ENCODE measurements at places on chromosomes 4 and X.

- DNase-seq = no peak
These were observed 64.7 kb downstream of the INTS6L start for GRCh38 chrX:135585153-135585552.

DNA sequence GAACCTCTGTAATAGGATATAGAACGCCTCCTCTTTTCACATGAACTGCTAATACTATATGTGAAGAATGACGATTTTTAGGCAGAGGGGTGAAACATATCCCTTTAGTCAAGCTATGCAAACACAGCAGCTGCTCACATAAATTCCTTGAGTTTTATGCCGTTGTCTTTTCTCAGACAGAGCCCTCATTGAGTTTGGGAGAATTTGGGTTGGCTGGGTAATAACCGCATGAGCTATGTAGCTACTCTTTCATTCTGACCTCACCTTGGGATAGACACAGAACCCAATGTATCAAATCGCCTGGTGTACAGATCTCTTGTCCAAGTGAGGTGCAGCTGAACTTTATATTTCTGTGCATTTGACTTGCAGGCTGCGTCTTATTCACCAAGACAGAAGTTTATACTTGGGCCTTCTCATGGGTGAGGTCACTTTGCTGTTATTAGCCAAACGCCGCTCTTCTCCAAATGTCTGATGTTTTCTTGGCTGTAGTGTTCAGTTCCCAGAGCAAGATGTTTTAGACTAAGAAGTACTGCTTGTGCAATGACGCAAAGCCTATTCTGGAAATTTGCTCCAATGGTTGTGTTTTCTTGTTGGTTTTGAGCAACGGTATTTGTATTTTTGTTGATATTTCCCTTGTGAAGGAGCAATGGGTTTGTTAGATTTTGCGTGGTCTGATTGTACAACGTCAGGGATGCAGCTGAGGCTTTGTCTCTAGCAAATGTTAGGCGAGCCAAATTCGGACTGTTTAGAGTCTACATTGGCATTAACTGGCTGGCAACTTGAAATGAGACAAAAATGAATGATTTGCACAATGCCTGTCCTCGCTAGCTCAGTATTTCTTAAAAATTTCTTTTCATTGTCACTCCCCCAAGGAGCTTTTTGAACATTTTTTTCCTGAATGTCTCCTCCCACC, 11.2 kb upstream of the SPARCL1 start:
- no peak for DNase-seq

DNA sequence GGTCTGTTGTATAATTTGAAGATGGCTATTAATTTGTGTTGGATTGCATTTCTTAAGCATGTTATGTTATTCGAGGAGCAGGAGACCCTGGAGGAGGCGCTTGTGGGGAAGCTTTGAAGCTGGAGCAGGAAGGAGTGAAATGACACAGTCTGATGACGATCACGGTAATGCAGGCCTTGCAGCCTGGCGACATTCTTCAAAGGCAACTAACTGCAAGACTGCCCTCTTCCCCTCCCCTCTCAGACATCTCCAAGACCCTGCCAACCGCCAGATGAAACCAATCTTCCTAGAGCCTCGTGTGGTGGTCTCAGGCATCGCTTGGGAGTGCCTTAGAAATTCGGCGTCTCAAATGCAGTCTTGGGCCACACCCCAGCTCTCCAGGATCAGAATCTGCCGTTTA, 16.1 kb downstream of the CLCN4 start:
- DNase-seq = no peak

DNA sequence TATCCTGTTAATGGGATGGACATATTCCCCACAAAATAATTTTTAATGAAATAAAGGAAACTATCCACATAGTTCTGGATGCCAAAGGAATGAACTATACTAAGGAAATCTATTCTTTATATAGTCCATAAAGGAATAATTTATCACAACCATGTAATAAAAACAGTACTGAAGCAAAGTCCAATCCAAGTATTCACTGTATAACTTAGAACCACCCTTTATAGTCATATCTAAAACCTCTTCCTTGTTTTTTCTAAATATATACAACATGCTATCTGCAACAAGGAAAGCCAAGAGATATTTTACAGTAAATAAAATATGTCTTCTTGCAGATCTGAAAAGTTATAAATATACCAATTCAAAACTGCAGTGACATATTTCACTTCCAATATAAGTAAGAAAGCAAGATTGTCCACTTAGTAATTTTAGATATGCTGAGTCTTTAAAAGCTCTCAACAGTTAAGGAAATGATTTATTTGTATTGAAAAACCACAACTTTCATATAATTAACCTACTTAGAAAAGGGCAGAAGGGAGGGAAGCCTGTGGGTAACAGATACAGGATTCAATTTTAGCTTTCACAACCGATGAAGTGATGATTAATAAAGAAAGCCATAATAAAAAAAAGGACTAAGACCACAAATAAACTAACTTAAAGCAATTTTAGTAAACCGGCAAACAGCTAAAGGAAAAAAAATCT, 8.0 kb downstream of the NR3C2 start:
- DNase-seq = no peak

- DNase-seq = peak; percentile 58
These were observed 1651.9 kb downstream of the C4orf33 start for GRCh38 chr4:130747842-130748241.

- no peak for DNase-seq
These were observed 72.6 kb upstream of the PPARGC1A start for GRCh38 chr4:23962462-23962861.

GRCh38 chr4:16503421-16504100, 277.3 kb upstream of the TAPT1 start:
- DNase-seq = no peak

GRCh38 chr4:118270492-118270891, 82.3 kb downstream of the PRSS12 start:
- peak; percentile 69 for DNase-seq

DNA sequence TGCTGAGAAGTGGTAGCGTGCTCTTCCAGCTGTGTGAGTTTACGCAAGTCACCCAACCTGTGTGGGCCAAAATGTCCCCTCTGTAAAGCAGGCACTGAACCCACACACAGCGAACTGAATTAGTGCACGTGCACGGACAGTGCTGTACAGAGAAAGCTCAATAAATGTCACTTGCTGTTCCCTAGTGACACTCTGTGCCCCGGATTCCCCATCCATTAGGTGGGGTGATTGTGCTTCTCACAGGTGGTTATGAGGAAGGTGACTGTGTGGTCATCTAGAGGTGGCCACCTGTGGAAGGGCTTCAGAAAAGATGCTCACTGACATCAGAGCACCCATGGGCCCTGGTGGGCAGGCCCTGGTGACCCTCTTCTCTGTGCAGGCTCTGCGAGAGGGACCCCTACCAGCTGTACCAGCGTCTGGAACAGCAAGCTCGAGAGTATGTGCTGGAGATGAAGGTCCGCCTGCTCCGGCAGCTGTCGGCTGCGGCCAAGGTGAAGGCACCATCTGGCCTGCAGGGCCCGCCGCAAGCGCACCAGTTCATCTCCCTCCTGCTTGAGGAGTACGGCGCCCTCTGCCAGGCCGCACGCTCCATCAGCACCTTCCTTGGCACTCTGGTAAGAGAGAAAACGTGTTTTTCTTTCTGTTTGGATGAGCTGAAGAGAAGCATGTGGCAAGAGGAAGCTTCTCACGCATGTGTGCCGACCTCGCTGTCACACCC, 94.3 kb downstream of the FAM193A start:
- no peak for DNase-seq

DNA sequence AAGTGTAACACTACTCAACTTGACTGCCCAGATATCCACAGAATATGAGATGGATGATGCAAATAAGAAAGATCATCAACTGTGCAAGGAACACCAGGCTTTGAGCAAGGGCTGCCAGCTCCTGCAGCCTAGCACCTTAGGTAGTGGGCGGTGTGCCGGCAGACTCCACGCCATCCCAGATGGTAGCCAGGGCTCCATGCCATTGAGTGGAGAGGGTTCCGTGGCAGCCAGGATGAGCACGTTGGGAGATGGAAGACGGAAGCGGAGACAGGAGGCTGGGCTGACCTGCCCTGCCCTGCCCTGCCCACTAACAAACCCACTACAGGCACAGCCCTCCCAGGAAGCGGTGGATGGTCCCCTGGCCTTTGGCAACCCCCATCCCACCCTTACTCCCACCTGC, 51.9 kb downstream of the TMPRSS11F start:
- DNase-seq = no peak

DNA sequence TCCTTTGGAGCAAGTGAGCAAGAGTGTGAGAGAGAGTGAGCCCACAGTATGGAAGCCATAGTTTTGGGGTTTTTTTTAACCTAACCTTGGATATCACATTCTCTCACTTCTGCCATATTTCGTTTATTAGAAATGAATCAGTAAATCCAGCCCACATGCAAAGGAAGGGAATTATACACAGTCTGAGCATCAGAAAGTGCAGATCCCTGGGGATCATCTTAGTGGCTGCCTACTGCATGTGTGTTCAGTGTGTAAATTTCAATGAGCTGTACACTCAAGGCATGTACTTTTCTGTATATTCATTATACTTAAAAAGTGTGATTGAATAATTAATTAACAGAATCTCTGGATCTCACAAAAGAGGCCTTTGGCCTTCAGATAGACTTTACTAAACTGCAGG, 133.8 kb upstream of the PRPS2 start:
- DNase-seq = no peak

- peak; percentile 6 for DNase-seq
These were observed 226.1 kb downstream of the SHOX start for GRCh38 chrX:856566-857290.

DNA sequence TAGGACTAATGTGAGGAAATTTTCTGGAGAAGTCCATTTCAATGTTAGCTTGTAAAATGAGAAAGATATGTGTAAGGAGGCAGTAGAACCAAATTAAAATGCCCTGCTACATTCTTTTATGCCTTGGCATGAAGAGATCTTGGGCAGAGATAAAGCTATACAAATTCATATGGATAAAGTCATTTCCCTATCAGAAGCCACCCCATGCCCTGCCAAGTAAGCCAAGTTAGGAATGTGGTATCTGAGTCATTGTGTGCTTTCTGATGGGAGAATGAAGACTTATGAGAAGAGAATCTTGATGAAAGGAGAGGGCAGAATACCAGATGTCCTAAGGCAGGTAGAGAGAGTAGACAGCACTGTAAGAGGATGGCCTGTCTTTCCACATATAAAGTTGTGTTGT, 83.7 kb downstream of the TEX13A start:
- DNase-seq = no peak

DNA sequence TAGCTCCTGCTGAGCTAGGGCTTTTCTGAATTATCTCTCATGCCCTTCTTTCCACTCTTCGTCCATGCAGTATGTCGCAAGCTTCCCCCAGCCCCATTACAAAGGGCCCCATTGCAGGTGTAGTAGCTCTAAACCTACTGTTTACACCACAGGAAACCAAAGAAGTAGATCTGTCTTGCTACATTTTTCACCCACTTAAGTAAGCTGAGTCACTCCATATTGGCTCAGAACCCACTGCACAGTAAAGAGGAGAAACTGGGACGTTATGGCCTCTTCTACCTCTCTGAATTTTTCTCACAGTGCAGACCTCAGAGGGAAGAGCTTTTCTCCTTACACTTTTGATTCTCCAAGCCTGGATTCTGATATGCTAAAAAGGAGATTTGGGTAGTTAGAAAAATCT, 200.2 kb downstream of the SMARCA1 start:
- no peak for DNase-seq

DNA sequence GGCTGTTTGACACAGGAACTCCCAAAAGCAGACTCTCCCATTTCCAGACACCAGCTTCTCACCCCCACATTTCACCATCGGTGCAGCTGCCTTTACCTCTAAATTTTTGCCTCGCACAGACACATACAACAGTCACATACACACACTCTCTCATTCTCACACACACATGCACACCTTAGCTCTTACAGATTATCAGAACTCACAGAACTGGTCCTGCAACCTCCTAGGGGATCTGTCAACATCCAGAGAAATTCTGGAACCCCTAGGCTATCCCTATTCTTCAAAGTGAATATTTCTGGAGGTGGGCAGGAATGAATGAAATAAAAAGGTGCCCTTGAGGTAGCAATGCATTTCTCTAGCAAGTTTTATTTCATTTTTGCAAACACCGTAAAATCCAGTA, 4.1 kb downstream of the HS6ST2 start:
- no peak for DNase-seq

DNA sequence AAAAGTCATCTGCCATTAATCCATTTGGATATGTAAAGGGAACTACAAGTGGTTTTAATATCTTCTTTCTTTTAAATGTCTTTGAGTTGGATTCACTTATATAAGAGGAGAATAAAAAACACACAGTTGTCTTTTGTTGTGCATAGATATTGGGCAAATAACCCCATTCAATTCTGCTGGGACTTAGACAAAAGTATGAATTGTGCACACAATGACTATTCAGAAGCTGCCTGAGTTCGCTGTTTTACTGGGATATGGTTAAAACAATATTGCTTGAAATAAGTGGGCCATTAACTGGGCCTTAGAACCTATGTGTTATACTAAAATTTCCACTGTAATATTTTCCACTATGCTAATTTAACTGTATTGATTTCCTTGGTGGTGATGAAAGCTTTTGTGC, 71.7 kb downstream of the PCYT1B start:
- no peak for DNase-seq

- no peak for DNase-seq
These were observed 86.9 kb upstream of the NWD2 start for GRCh38 chr4:37157476-37158167.

DNA sequence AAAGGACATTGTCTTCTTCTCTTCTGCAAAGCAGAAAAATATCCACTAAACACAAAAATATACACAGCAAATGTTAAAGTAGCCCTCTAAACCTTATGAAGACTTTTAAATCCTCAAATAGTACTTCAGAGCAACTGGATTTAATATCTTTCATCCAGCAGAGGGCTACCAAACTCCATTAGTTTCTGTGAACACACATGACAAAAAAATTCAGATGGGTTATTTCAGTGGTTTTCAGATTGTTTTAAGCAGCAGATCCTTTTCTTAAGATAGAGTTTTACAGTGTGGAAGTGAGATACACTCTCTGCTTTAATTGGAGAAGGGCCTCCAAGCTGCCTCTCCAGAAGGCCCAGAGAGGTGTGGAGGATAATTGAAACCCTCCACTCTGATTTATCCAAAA, 56.7 kb downstream of the ANK2 start:
- DNase-seq = peak; percentile 53

GRCh38 chr4:182354106-182354505, 110.9 kb downstream of the TENM3 start:
- DNase-seq = no peak

GRCh38 chr4:1487106-1487505, 80.9 kb upstream of the NKX1-1 start:
- no peak for DNase-seq

- no peak for DNase-seq
These were observed 12.5 kb downstream of the STX18 start for GRCh38 chr4:4529392-4529791.

GRCh38 chrX:126165401-126165720, 728 bp downstream of the DCAF12L2 start:
- no peak for DNase-seq

Measured in ELR (cell line).